Lung (tissue), 17 donors: ENCODE measurements at places on chromosomes 3 and 15. TPM values are rescaled to one million over a fixed set of nuclear protein-coding genes. Genes with fewer than 3 reads are reported as not detected.

The ECE2 gene
- 0.15 TPM for total RNA-seq

The MITF gene
- 28.0 TPM for total RNA-seq

The MKRN2OS gene
- total RNA-seq = 1.1 TPM

The P2RY12 gene
- total RNA-seq = 3.0 TPM

The ACAN gene
- 0.92 TPM for total RNA-seq

The IGSF10 gene
- 15.9 TPM for total RNA-seq

The DLG1 gene
- total RNA-seq = 114 TPM

The TMC3 gene
- total RNA-seq = not detected

The LRRC34 gene
- 9.1 TPM for total RNA-seq

The APOD gene
- 15.6 TPM for total RNA-seq

GRCh38 chr3:15805756-15806266 is 8.0 kb upstream of the ANKRD28 start:
- no peak overlapping the region for H3K27ac ChIP-seq
- no peaks in the 10 kb centered on the region for H3K36me3 ChIP-seq
- no peaks in the 10 kb centered on the region for H3K4me1 ChIP-seq
- DNase-seq = peak; percentile 73

DNA sequence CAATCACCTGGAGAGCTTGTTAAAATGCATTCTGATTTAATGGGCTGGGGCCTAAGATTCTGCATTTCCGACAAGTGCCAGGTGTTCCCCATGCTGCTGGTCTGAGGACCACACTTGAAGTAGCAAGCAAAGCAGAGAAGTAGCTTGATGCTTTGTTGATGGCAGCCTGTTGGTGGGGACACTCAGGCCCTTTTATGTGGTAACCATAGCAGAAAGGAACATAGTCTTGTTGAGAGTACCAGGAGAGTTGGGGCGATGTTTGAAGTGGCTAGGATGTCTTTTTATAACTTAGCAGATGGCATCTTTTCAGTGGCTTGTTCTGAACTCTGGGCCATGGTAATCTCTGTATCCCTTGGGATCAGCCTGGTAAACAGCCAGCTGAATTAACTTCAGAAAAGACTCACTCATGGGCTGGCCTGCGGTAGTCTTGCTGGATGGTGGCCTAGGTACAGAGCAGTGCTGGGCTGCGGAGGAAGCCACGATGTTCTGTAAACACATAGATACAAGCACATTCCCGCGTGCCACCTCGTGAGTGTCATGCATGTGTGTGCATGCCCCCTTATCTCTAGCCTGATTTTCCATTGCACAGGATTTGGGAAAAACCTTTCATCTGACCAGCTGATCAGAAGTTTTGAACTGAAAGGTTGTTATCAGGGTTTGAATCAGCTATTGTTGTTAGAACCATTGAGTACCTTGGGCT is 292.4 kb upstream of the LRRFIP2 start:
- no peaks in the 10 kb centered on the region for H3K36me3 ChIP-seq
- no peaks in the 10 kb centered on the region for H3K4me1 ChIP-seq
- H3K27me3 ChIP-seq = no peaks in the 10 kb centered on the region
- no peak overlapping the region for H3K27ac ChIP-seq
- no peak for DNase-seq
- H3K4me3 ChIP-seq = no peak overlapping the region

DNA sequence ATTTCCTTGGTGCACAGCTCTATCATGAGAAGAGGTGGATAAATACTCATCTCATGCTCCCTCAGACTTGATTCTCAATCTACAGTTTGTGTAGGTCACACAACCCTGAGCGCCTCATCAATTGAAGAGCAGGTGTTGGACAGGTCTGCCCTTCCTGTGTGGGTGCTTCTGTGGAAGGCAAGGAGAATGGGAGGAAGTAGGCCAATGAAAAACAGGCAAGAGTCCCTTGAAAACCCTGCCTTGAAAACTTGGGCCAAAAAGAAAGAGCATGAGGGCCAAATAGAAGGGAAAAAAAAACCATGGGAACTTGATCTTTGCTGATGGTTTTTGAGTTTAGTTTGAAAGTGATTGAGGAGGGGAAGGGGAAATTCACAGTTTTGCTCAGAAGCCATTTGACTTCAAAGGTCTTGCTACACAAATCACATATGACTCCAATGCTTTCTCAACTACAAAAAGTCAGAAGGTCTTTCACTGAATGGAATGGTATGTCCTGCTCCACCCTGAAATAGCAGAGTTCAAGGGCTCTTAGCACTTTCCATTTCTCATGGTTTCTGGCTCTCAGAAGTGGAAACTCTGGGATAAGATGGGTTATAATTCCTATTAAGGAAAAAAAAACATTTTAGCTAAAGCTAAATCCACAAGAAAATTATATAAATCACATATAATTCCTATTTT is 37.2 kb upstream of the TM4SF1 start:
- H3K36me3 ChIP-seq = no peaks in the 10 kb centered on the region
- DNase-seq = peak; percentile 45
- no peaks in the 10 kb centered on the region for H3K27me3 ChIP-seq
- no peak overlapping the region for H3K4me3 ChIP-seq

- H3K4me3 ChIP-seq = no peak overlapping the region
- no peaks in the 10 kb centered on the region for H3K4me1 ChIP-seq
- no peak for DNase-seq
- H3K27me3 ChIP-seq = peaks cover 2% of the 10 kb centered on the region
- H3K36me3 ChIP-seq = no peaks in the 10 kb centered on the region
- no peak overlapping the region for H3K27ac ChIP-seq
These were observed 30.0 kb upstream of the CACNA1D start for GRCh38 chr3:53464424-53464823.

DNA sequence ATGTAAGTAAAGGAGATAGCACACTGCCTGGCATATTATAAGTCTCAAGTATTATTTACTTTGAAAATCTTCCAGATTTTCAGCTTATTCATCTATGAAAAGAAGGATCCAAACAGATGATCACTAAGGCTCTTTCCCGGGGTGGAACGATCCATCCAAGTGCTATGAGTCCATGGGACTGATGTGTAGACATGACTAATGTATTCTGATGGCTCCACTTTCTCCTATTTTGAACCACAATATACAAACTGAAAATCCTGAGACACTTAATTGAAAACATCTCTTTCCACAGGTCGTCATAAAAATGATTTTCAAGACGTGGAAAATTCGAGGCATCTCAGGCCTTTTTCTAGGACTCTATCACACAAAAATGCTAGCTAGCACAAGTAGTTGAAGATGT is 33.4 kb upstream of the CHRM5 start:
- H3K4me1 ChIP-seq = peaks cover 4% of the 10 kb centered on the region
- no peak overlapping the region for H3K4me3 ChIP-seq
- no peak for DNase-seq
- no peaks in the 10 kb centered on the region for H3K36me3 ChIP-seq
- no peak overlapping the region for H3K27ac ChIP-seq
- no peaks in the 10 kb centered on the region for H3K27me3 ChIP-seq

DNA sequence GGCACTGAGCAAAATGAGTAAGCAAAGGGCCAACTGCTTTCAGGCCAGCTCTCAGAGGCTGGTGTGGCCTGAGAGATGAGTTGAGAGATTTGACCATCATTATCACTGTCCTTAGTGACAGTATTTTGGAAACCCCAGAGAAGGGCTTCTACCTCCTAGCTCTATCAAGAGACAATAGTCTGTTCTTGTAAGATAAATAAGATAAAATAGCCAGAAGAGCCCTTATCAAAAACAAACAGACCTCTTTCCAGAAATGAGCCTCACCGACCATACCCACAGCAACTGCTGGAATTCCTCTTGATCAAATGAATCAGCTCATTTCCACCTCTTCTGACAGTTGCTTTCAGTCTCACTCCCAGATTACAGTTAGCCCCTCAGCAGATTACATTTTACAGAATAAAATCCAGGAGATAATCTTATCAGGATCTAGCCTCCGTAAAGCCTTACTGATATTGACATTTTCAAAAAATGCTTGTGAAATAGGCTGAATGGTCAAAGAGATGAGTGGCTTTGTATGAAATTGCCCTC is 4.5 kb downstream of the HDC start:
- H3K27ac ChIP-seq = no peak overlapping the region
- no peak for DNase-seq

DNA sequence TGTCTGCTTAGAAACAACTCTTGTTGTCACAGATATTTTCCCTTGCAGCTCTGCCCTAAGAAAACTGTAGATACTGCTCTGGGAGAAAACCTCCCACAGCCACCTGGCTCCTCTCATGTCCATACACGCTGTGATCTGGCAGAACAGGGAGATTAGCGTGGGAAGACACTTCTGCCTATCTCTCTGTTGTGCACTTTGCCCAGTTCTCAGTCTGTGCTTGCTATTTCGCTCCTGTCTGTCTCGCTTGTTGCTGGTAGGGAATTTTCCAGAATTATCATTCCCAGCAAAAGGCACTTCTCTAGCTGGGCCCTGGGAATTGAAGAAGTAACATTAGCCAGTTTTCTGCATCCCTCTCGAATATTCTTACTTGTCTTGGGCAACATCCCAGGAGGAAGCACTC is 8.1 kb upstream of the GATM start:
- DNase-seq = no peak
- H3K27me3 ChIP-seq = no peaks in the 10 kb centered on the region
- no peak overlapping the region for H3K4me3 ChIP-seq
- peaks cover 1% of the 10 kb centered on the region for H3K4me1 ChIP-seq

- H3K27ac ChIP-seq = no peak overlapping the region
- DNase-seq = no peak
- H3K36me3 ChIP-seq = no peaks in the 10 kb centered on the region
- no peaks in the 10 kb centered on the region for H3K4me1 ChIP-seq
- no peak overlapping the region for H3K4me3 ChIP-seq
These were observed 268.4 kb downstream of the IGSF11 start for GRCh38 chr3:118766306-118766669.

DNA sequence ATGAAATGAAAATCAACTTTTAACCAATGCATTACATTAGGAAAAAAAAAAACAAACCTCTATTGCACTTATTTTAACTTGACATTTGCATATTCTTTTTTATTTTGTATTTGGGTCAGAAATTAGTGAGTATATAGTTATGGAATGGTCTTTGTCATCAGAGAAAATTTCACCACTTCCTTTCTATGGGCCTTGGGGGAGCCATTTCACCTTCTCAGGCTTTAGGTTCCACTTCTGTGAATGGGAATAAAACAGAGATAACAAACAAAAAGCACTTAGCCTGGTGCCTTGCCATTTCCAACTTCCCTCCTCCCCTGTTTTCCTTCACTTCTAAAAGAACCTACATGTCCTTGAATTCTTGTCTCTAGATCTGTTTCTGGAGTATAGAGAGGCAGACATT is 168.0 kb upstream of the STT3B start:
- no peaks in the 10 kb centered on the region for H3K27me3 ChIP-seq
- no peaks in the 10 kb centered on the region for H3K4me1 ChIP-seq
- no peaks in the 10 kb centered on the region for H3K36me3 ChIP-seq
- H3K27ac ChIP-seq = no peak overlapping the region
- H3K4me3 ChIP-seq = no peak overlapping the region
- DNase-seq = no peak

DNA sequence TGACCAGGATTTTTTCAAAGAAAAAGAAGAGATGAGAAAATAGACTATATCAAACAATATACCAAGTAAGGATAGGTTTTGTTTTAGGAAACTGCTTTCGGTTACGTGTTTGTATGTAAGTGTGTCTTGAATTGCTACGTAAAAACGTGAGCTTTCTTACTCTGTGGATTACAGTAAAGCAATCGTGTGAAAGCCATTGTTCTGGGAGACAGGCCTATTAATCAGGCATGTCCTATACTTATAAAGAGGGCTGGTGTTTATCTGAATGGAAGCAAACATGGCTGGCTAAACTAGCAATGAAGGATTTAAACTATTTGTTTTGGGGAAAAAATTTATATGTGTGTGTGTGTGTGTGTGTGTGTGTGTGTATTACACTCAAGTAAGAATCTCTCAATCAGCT is 2.6 kb downstream of the EHHADH start:
- H3K36me3 ChIP-seq = peaks cover 2% of the 10 kb centered on the region
- no peak overlapping the region for H3K4me3 ChIP-seq
- H3K27ac ChIP-seq = no peak overlapping the region
- H3K27me3 ChIP-seq = no peaks in the 10 kb centered on the region
- DNase-seq = no peak

DNA sequence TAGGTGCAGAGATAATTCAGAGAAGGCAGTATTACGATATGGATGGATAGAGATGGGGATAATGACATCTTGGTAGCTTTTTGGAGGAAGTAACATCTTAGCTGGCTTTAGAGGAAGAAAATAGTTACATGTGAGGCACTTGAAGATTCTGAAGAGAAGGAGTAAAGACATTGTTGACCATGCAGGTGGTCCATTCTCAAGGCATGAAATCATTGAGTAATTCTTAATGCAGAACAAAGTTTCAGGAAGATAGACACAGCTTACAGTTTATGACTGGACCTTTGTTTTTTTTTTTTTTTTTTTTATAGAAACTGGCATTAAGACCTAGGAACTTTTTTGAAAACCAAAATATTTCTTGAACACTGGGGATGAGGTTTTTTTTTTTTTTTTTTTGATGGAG is 28.2 kb downstream of the MBNL1 start:
- H3K36me3 ChIP-seq = no peaks in the 10 kb centered on the region
- peaks cover 6% of the 10 kb centered on the region for H3K4me1 ChIP-seq
- H3K27me3 ChIP-seq = no peaks in the 10 kb centered on the region
- no peak for DNase-seq

DNA sequence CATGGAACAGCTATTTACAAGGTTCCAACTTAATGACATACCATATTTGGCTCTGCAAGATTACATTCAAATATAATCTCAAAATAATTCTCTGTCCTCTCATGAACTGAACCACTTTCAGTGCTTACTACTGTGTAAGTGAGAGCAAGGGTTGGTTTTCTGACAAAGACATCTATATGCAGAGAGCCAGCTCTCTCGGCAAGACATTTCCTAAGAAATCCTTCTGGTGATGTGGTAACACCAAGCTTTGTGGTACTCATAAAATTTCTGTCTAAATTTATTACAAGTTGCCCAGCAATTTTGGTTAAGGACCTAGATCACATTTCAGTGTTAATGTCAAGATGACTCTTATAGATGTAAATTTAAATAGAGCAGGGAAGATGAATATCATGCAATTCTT is 184.9 kb downstream of the GAP43 start:
- no peak for DNase-seq
- H3K27me3 ChIP-seq = no peaks in the 10 kb centered on the region
- no peaks in the 10 kb centered on the region for H3K4me1 ChIP-seq
- H3K27ac ChIP-seq = no peak overlapping the region
- no peak overlapping the region for H3K4me3 ChIP-seq
- H3K36me3 ChIP-seq = no peaks in the 10 kb centered on the region

DNA sequence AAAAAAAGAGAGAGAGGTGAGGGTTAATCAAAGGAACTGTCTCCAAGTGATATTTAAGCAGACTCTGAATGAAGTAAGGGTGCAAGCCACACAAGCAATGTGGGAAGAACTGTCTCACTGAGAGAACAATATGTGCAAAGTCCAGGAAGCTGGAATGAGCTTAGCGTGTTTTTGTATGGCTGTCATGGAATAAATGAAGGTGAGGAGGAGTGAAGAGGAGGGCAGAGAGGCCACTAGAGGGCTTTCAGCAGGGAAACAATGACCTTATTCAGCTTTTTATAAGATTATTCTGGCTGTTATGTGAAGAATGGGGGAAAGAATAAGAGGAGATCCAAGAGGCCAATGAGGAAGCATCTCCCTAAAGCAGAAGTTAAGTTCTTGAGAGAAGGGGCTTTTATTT is 86.9 kb upstream of the COL8A1 start:
- H3K36me3 ChIP-seq = no peaks in the 10 kb centered on the region
- H3K27me3 ChIP-seq = no peaks in the 10 kb centered on the region
- H3K4me1 ChIP-seq = no peaks in the 10 kb centered on the region
- H3K27ac ChIP-seq = no peak overlapping the region

- DNase-seq = peak; percentile 45
- H3K27ac ChIP-seq = no peak overlapping the region
- peaks cover 8% of the 10 kb centered on the region for H3K36me3 ChIP-seq
- H3K4me1 ChIP-seq = no peaks in the 10 kb centered on the region
These were observed 19.5 kb upstream of the BSN start for GRCh38 chr3:49534581-49535441.

GRCh38 chr3:152927131-152927530 is 92.2 kb downstream of the P2RY1 start:
- H3K4me1 ChIP-seq = no peaks in the 10 kb centered on the region
- no peak overlapping the region for H3K27ac ChIP-seq
- H3K4me3 ChIP-seq = no peak overlapping the region
- DNase-seq = no peak
